ENCODE measurements at places on chromosomes 7 and 10. TPM values are rescaled to one million over a fixed set of nuclear protein-coding genes. Genes with fewer than 3 reads are reported as not detected.

DNA sequence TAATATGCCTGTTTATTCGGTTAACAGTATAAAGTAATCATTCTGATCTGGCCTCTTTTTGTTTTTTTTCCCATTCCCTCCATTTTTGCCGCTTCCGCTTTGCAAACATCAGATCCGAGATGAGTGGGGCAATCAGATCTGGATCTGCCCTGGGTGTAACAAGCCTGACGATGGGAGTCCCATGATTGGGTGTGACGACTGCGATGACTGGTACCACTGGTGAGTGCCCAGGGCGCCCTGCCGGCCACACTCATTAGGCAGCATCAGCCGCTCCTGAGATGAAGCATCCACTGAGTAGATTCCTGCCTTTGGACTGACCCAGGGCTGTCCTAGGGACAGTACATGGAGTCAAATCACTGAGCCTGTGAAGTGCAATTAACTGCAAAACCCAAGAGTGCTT, 40.9 kb upstream of the GATA3 start:
- no peak for DNase-seq

GRCh38 chr7:50210706-50211115, 93.8 kb upstream of the IKZF1 start:
- DNase-seq: no peak

DNA sequence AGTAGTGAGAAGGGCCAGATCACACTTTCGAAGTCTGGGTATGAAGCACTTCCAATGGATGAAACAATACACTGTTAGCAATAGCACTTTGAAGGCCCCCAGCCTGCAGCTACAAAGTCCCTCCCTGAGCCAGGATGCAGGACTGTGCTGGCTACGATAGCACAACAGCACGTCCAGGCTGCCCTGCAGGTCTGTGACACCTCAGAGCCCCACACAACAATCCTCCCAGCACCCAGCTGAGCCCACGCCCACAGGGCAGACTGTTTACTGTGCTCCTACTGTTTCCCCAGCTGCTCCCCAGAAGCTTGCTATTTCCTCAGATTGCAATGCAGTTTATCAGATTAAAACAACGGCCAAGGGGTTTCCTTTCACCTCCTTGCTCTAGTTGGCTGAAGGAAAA, 71.4 kb downstream of the HTR5A start:
- DNase-seq: no peak

GRCh38 chr7:67655168-67655567, 658.5 kb downstream of the TYW1 start:
- DNase-seq: no peak

- no peak for DNase-seq
These were observed 369.9 kb upstream of the TEX47 start for GRCh38 chr7:89165421-89165820.

TEX47 gene
- total RNA-seq: not detected

DNA sequence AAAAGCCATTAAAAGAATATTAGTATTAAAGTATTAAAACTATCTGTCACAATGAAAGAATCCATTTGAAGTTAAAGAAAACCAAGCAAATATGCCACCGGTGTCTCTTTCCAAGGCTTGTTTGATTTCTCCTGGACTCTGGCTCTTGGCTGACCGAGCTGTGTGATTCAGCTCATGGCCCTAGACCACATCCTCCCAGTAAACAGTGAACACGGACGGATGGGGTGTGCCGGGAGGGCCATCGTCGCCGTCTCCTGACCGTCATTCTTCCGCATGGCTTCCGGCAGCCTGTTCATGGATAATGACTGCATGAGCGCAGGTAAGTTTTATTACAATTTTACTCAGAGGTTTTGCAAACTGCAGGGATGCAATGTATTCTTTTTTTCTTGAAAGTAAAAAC, 218.5 kb downstream of the DNAJB6 start:
- no peak for DNase-seq

EXOC4 gene
- total RNA-seq: 127 TPM

GRCh38 chr10:5292196-5292735, 72.5 kb upstream of the UCN3 start:
- no peak for DNase-seq

- DNase-seq: no peak
These were observed 118.2 kb downstream of the ANK3 start for GRCh38 chr10:60271319-60272040.

DNA sequence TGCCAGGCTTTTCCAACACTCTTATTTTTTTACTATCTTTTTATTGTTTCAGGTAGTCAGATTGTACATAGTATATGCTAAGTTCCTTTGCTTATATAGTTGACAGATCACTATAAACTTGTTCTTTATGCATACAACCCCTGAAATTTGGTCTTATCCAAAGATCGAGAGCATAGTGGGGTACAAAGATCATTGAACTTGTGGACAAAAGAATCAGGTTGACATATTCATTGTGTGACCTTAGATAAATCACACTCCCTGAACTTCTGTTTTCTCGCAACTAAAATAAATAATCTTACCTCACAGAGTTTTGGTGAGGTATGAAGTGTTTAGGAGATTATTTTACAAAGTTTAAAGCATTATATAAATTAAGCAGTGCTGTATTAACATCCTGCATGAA, 22.1 kb downstream of the ZNF277 start:
- no peak for DNase-seq

- DNase-seq: no peak
These were observed 94.0 kb downstream of the ADARB2 start for GRCh38 chr10:1643161-1643907.

DNA sequence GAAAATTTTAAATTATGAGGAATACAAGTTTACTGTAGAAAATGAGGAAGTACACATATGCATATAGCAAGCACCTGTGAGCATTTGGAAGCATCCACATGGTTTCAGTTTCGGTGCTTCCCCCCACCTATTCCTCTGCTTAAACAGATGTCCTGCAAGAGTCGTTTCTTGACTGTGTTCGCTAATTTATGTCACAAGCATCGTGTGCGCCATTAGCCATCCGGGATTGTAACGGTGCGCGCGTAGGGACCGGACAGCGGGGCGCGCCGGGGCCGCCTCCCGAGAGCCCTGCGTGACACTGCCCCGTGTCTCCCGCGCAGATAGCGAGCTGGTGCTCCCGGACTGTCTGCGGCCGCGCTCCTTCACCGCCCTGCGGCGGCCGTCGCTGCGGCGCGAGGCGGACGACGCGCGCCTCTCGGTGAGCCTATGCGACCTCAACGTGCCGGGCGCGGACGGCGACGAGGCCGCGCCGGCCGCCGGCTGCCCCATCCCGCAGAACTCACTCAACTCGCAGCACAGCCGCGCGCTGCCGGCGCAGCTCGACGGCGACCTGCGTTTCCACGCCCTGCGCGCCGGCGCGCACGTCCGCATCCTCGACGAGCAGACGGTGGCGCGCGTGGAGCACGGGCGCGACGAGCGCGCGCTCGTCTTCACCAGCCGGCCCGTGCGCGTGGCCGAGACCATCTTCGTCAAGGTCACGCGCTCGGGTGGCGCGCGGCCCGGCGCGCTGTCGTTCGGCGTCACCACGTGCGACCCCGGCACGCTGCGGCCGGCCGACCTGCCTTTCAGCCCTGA, 90.9 kb downstream of the NEURL1 start:
- no peak for DNase-seq

RFC2 gene
- 21.1 TPM for total RNA-seq

FZD8 gene
- total RNA-seq: 31.7 TPM

GRCh38 chr7:131152766-131153165, 174.9 kb upstream of the MKLN1 start:
- no peak for DNase-seq

FMC1 gene
- 16.6 TPM for total RNA-seq

- DNase-seq: no peak
These were observed 157.1 kb upstream of the CHST15 start for GRCh38 chr10:124250506-124250905.
